Activated naive CD8-positive, alpha-beta T cell treated with anti-CD3 and anti-CD28 coated beads, Interleukin-2, amount 50 U/mL, for 16 hours (primary cell): ENCODE measurements at places on chromosomes 3 and 15.

- no peak for DNase-seq
These were observed 230.3 kb downstream of the ATP8B4 start for GRCh38 chr15:49888734-49889133.

- DNase-seq, result no peak
These were observed 277.4 kb upstream of the NR2E3 start for GRCh38 chr15:71532994-71533393.

GRCh38 chr15:44535523-44536301 lies 1.2 kb upstream of the EIF3J start:
- no peak for DNase-seq

DNA sequence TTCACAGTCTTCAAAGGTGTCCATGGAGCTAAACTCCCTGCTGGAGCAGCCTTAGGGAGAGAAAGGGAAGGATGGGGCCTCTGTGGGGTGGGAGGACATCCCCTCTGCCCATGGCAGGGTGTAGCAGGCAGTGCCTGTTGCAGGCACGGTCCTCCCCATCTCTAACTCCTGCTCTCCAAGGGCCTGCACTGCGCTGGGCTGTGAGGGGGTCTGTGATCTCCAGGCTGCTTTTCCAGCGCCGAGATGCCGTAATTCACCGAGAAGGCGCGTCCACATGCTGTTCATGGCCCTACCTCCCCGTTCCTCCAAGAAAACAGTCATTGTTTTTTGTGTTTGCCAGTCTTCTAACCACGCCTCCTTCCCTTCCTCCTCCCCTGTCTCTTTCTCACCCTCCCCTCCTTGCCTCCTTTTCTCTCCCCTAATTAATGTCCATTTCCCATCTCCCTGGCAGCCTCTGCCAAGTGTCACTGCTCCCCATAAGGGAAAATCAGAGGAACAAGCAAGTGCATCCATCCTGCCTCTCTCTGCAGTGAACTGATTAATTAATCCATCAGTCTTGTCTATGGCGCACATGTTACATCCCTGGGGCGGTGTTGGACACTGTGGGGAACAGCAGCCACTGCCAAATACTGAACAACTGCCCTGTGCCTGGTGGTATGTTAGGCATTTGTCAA lies 17.7 kb upstream of the LAMP3 start:
- DNase-seq, result no peak

GRCh38 chr3:13075986-13076654 lies 2.9 kb upstream of the IQSEC1 start:
- no peak for DNase-seq

DNA sequence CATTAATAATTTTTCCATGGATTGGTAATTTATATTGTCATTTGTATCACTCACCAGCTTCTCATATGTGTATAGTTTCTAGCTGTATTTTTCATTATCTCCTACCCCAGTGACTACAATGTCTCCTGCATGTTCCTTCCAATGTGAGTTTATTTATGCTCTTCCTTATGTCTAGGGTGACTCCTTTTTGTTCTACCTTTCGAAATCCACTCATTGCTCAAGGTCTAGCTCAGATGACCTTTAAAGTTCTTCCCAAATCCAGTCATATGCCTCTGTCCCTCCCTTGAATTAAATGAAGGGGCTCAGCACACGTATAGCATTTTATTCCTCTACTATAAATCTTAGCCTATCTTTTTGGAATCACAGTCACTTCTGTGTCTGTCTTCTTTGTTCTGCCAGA lies 53.0 kb downstream of the TMEM45A start:
- no peak for DNase-seq

- no peak for DNase-seq
These were observed 146.2 kb downstream of the KLF13 start for GRCh38 chr15:31472636-31473384.
